ENCODE measurements at places on chromosomes 11 and 22. TPM values are rescaled to one million over a fixed set of nuclear protein-coding genes. Genes with fewer than 3 reads are reported as not detected.

KREMEN1 gene
- 0.20 TPM for total RNA-seq

GRCh38 chr11:34052608-34053160 is 1.2 kb downstream of the CAPRIN1 start:
- peak; percentile 39 for DNase-seq

DNA sequence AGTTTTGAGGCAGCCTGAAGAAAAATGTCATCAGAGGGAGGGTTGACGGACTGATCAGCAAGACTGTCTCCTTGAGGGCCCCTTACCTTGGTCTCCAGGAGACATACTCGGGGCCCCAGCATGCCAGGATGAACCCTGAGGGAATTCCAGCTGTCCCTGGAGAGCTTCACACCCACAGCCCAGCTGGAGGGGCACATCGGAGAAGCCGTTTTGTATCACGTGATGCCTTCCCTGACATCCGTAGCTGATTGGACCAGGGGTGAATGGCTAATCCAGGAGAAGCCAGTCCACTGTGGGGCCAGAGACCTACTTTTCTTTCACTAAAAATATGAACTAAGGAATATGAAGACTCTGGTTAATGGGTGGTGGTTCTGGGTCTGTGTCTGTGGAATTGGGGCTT is 86.0 kb upstream of the TP53I11 start:
- no peak for DNase-seq

MFRP gene
- total RNA-seq = not detected

DNA sequence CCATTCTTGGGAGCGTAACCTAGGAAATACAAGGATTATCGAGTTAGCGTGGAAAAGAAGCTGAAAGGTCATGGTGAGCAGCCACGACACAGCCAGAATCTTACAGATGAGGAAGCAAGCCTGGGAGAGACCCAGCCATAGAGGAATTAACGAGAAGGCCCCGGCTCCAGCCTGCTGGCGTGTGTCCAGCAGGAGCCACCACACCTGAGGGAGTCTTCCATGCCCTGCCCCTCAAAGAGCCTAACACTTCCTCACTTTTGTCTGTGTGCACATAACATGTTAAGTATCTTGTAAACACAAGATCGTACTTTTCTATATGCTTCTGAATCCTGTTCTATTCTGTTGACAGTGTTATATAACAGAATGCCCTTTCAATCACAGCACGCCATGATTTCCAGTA is 18.1 kb downstream of the CECR2 start:
- no peak for DNase-seq

DNA sequence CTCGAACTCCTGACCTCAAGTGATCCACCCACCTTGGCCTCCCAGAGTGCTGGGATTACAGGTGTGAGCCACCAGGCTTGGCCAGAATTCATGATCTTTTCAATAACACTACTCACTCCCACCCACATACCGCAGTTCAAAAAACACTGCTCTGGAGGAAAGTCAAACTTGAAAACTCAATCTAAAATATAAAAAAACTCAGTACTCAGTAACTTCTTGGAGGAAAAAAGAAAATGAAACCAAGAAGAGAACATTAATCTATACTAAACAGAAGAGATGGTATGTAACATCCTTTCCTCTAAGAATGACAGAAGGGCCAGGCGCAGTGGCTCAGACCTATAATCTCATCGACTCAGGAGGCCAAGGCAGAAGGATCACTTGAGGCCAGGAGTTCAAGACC is 58.3 kb downstream of the MRTFA start:
- DNase-seq = no peak

- DNase-seq = no peak
These were observed 138.7 kb downstream of the MAML2 start for GRCh38 chr11:96204366-96204659.

DNA sequence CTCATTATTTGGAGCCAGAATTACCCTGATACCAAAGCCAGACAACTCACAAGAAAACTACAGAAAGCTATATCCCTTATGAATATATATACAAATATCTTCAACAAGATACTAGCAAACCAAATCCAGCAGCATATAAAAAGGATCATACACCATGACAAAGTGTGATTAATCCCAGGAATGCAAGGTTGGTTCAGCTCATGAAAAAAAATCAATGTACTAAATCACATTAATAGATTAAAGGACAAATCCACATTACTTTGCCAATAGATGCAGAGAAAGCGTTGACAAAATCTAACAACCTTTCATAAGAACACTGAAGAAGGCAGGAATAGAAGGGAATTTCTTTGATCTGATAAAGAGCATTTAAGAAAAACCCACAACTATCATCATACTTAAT is 50.4 kb upstream of the TEAD1 start:
- no peak for DNase-seq

DNA sequence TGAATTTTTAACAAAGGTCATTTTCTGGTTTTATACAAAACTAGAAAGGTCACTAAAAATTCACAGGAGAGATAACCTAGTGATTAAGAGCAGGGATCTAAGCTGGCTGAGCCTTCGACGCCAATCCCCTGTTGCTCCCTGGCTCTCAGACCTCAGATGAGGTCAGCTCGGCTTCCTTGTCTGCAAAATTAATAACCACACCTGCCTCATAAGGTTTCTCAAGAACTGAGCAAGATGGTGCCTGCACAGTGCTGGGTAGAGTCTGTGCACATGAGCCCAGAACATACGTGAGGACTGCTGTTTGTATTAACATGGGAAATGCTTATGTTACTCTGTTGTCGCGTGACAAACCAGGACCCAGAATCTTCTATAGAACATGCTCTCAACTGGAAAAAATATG is 24.4 kb upstream of the CD5 start:
- DNase-seq = no peak

- DNase-seq = no peak
These were observed 1.6 kb downstream of the IL18BP start for GRCh38 chr11:72000202-72000867.

DNA sequence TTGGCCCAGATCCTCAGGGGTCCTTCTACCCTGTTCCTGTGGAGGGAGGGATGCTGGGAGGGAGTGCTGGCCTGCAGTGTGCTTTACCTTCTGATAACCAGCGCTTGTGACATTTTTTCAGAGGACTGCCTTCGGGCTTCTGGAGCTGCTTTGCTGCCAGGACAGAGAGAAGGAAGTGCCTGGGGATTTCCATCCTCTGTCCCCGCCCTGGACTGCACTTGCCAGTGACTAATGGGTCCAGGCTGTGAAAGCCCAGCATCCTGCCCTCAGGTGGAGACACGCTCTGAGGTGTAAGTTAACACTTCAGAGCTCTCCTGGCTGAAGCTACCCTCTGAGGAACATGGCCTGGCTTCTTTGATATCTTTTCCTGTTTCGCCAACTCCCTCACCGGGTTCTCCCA is 158.7 kb upstream of the SYT13 start:
- peak; percentile 10 for DNase-seq

Data from lung microvascular endothelial cell (primary cell).